Fibroblast of skin of right quadriceps (primary cell): ENCODE measurements at places on chromosomes 1 and 21.

DNA sequence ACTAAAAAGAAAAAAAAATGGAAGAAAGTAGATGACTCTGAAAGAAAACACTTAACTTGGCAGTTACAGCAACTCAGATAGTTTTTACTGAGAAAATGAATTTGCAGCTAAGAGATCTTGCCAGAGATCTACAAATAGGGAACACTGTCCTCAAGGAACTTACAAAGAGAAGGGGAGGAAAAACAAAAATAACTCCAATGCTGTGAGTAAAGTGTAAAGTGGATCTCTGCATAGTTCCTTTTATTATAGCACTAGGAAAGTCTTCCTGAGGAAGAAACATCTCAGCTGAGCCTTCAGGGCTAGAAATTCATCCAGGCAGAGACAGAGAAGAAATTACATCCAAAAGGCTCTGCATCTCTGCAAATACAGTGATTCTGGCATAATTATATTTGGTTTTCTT, 3.9 kb downstream of the CD1B start:
- no peak for DNase-seq

DNA sequence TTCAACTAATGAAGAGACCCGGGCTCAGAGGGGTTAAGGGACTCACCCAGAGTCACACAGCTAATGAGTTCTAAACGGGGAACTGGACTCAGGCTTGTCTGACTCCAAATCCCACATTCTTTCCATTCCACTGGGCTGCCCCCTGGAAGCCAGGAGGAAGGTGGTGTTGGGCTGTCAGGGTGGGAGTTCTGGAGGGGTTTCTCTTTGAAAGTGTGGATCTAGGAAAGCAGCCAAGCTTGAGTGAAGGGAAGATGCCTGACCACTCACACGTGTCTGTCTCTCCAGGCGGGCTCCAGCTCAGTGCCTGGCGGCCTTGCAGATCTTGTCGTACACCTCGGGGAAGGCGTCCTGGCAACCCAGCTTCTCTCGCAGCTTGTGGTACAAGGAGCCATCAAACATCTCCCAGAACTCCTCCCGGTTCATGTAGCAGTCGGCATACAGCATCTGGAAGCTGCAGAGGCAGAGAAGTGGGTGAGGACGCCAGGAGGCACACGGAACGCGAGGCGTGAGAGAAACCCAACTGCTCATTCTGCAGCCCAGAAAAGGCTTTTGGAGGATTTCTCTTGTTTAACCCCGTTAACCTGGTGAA, 35.0 kb downstream of the DHCR24 start:
- no peak for DNase-seq

DNA sequence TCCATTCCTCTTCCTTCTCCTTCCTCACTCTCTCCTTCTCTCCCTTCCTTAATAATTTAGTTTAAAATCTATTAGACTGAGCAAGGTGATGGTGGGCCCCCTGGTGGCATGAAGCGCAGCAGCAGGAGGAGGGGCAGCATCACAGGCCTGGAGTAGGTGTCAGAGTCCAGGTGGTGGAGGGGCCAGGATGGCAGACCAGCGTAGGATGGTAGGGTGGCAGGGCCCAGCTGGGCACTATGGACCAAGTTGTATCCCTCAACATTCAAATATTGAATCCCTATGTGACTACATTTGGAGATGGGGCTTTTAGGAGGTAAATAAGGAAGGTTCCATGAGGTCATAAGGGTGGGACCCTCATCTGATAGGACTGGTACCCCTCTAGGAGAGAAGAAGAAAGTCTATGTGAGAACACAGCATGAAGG, 61.0 kb downstream of the WDR4 start:
- no peak for DNase-seq

DNA sequence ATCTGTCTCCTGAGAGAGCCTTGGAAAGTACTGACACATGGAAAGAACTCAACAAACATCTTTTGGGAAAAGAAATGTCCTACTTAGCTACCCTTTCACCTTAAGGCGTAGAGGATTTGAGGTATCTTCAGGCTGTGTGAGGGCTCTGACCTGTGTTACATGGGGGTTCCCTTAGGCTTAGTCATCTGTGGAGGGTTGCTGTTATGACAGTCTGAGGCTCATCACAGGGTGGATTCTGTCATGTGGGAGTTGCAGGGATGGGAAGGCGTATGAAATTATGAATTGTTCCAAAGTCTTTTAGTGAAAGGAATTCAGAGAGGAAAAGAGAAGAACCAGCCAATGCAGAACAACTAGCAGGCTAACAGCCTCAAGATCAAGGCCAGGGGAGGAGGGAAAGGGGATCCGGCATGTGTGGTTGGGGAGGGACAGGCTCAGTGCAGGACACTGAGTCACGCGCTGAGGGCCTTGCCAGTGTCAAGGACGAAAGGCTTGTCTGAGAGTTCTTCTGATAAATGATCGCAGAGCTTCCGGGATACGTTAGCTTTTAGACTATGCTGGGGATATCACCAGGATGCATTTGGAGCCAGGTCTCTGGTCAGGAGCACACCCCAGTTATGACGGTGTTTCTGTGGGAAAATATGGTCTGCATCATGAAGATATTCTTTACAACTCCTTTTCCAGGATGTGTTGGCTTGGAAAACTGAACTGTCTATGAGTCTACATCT, 24.6 kb upstream of the PLA2G2C start:
- DNase-seq: no peak

GRCh38 chr1:236812334-236813030, 17.4 kb downstream of the MTR start:
- DNase-seq: no peak
